NCI-H446 (cell line): ENCODE measurements at places on chromosomes 4 and X.

DNA sequence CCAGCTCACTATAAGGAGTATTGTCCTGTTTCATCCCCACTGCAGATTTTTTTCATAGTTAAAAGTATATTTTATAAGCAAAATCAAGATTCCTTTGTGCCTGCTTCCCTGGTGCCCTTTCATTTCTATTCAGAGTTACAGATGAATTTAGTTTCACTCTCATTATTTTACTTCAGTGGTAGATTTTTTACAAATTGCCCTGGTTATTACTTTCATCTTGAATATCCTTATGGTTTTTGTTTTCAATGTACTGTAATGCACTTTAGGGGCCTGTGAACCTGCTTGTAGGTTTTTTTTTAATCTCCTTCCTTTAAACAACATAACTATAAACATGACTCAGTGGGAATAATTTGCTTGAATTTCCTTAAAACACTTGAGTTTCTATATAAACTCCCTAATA lies 126.8 kb downstream of the GPR143 start:
- no peak for DNase-seq

GRCh38 chr4:59612235-59612634 lies 1587.9 kb upstream of the ADGRL3 start:
- DNase-seq, result no peak

- no peak for DNase-seq
These were observed 461.7 kb downstream of the PCDH18 start for GRCh38 chr4:137070614-137071013.

- no peak for DNase-seq
These were observed 321.6 kb downstream of the STIM2 start for GRCh38 chr4:27182211-27182610.

- DNase-seq, result no peak
These were observed 34.1 kb downstream of the EXOC1 start for GRCh38 chr4:55887594-55887993.

DNA sequence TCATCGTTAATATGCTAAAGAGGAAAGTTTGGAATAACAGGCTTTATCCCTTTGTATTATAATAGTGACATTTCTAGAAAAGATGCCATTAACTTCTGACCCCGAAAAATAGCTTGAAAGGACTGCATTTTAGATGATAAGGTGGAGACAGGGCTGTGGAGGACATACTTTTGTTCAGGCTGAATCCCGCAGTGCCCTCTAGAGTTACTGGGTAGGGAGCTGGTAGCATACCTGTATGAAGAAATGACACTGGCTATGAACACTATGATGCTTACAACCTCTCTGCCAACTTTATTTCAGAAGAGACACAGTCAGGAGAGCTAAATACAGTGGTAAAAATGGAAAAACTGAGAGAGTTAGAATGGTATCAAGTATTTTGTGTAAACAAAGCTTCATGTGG lies 8.1 kb downstream of the IL1RAPL1 start:
- no peak for DNase-seq

DNA sequence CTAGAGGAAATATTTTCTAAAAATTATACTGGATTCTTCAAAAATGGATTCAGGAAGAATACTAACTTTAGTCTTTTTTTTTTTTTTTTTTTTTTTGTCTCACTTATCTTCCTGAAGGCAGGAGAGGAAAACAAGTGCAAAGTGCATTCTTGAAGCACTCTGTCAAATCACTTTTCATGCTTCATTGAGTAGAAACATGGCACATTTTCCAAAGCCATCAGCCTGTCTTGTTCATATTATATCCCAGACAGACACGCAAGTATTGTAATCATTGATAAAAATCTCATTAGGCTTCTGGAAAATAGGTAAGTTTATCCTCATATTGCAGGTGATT lies 1.2 kb downstream of the BBS12 start:
- no peak for DNase-seq

DNA sequence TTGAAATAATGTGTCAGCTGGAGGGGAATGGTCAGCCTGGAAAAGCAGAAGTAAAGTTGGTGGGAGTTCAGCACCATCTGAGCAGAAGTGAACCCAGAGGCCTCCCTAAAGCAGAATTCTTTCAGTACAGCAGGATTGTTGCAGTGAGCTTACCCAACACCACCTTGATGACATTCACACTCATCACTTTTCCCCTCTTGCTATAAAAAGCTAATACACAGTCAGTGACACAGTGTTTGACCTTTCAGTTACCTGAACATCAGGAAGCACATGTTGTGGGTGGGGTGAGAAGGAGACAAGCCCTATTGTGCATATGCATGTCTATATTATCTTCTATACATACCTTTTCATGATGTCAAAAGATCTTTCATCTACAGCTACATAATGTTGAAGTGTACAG lies 624.7 kb upstream of the ZFP42 start:
- no peak for DNase-seq

DNA sequence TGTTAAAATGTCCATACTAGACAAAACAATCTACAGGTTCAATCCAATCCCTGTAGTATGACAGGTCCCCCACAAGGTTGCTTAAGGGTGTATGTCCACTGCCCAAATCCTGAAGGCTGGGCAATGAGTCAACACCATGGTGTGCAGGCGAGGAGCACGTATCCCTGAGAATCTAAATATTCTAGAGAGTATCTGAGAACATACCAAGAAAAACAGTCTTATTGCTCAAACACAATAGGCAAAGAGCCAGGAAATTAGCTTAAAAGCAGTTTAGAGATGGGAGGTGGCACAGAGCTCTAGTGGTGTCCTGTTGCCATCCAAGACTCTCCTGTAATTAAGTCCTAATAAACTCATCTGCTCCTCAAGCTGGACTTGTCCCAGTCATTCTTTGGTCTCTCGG lies 37.0 kb downstream of the RCHY1 start:
- no peak for DNase-seq

DNA sequence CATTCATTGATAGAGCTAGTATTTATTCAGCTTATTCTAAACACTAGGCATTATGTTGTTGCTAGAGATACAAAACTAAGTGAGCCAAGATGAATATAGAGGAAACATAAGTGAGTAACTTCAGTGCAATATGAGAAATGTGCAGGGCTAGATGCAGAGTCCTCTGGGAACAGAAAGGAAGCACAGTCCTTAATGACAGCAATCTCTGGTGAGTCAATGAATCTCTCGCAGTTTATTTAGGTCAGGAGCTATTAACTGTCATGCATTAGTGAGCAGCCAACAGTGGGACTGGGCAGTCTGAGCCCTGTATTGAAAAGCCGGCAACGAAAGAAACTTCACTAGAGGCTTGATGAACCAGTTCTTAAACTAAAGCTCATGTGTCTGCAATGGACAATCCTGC lies 598.1 kb upstream of the MAGEB2 start:
- DNase-seq, result no peak
